Fibroblast of villous mesenchyme (primary cell): ENCODE measurements at places on chromosomes 6 and 20.

DNA sequence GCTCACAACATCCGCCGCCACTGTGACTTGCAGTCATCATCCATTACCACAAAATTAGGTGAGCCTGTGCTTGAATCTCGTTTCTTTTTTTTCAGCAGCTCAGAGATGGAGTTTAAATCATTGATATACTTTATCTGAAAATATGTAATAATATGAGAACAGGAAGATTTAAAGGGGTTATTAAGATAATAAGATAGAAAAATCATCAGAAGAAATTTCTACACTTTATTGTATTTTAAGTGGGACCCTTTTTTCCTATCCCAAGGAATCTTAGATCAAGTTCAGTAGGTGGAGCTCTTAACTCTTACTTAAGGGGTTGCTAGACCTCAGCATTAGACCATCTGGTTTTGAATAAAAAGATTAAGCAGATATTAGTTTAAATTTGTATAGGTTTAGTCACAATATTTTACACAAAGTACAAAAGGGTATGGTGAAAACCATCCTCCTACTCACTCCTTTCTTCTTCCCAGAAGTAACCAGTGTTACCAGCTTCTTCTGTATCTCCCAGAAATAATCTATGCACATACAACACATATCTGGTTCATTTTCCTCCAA, 9.4 kb upstream of the NCOA7 start:
- DNase-seq = peak; percentile 43

- DNase-seq = peak; percentile 95
These were observed 18.1 kb upstream of the CEBPB start for GRCh38 chr20:50172347-50173013.

DNA sequence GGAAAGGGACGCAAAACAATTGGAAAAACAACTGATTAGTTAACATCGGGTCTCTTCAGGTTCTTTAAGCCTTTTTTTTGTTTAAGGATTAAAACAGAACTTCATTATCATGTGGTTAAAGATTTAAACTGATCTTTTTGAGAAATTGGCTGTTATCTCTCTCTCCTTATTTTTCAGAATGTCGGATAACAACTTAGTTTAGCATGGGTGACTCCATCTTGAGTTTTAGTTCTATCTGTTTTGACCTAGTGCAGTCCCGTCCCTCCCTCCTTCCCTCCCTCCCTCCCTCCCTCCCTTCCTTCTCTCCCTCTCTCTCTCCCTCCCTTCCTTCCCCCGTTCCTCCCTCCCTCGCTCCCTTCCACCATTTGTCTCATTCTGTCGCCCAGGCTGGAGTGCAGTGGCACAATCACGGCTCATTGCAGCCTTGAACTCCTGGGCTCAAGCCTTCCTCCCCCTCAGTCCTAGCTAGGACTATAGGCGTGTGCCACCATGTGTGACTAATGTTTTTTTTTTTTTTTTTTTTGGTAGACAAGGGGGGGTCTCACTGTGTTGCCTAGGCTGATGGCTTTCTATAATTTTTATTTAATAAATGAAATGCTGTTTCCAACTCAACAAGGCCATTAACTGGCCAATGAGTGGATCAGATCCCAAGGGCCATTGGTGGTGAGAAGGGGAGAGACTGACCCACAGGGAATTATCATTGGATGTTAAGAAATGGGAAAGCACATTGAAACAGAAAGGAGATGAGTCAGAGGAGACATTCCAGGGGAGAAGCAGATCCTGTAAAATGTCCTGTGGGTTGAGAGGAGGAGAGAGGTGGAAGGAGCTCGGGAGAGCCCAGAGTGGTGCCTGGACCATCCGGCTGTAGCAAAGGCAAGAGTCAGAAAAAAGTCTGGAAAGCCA, 13.6 kb downstream of the BAK1 start:
- peak; percentile 51 for DNase-seq

DNA sequence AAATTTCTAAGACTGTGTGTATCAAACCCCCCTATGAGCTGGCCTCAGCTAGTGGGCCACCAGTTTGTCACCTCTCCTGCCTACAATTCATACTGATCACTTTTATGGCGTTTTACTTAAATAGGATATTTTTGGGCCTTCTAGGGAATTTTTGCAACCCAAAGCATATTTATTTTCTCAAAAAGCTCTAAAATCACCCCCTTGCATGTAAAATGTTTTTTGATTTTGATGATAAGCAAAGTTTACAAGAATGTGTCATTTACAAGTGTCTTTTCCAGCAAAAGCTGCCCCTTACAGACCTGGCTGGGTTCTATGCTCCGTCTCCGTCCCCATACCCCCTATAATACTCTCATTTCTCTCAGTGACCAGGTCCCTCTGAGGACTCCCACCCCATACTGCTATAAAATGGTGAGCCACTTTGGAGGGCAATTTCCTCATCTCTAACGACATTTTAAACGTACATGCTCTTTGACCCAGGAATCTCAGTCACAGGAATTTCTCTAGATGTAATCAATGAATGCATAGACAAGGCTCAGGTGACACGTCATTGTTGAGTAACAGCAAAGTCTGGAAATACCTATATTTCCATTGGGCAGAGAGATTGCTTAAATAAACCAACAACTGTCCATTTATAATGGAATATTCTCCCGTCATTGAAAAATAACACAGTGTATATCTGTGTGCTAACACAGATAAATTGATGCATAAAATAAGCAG, 13.9 kb upstream of the OCSTAMP start:
- no peak for DNase-seq

DNA sequence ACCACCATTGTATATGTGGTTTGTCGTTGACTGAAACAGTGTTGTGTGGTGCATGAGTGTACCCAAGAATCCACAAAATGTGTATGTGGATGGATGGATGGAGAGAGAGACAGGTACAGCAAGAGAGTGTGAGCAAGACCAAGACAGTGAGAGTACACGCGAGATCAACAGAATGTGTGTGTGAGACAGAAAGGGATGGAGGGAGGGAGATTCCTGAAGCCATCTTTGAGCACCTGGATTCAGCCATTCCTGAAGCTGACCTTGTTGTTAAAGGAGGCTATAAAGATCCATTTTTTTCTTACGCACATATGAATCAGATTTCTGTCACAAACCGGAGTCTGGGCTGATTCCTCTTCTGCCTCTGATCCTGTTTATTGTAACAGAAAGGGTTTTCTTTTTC, 64.1 kb downstream of the TFAP2C start:
- DNase-seq = no peak
